ENCODE measurements at places on chromosomes 2 and 18. TPM values are rescaled to one million over a fixed set of nuclear protein-coding genes. Genes with fewer than 3 reads are reported as not detected.

DNA sequence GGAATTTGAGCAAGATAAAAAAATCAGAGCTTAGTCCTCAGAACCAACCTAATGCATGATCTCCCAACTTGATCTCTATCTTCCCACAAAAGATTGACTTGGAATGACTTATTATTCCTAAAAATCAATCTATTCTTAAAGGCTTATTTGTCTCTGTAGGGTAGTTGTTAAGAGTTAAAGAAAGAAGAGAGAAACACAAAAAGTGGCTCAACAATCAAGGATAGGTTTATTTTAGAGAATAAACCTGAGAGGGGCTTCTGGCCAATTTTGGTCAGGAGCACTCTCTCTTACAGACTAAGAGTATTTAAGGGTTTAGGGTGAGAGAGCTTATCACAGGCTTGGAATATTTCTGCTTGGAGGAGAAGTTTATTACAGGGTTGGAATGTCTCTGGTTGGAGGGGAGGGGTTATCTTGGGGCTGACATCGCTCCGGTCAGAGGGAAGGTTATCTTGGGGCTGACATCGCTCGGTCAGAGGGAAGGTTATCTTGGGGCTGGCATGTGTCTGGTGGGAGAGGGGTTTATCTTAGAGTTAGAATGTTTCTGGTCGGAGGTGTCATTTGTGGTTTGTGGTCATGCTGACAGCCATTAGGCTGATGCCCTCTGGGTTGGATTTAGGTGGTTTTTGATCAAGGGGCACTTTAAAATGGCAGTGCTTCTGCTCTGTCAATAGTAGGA, 2.4 kb upstream of the MFF start:
- H3K4me3 ChIP-seq = no peak overlapping the region
- H3K4me1 ChIP-seq = peaks cover 20% of the 10 kb centered on the region
- H3K27ac ChIP-seq = no peak overlapping the region
- no peak for DNase-seq

GRCh38 chr2:55500025-55500424, 19.5 kb upstream of the CFAP36 start:
- DNase-seq = no peak
- no peak overlapping the region for H3K4me3 ChIP-seq
- no peaks in the 10 kb centered on the region for H3K27me3 ChIP-seq

- no peak overlapping the region for H3K4me3 ChIP-seq
- no peaks in the 10 kb centered on the region for H3K27me3 ChIP-seq
- DNase-seq = no peak
- H3K27ac ChIP-seq = no peak overlapping the region
Observed at GRCh38 chr2:197159661-197160211, 150.8 kb downstream of the ANKRD44 start.

- no peaks in the 10 kb centered on the region for H3K27me3 ChIP-seq
- H3K4me1 ChIP-seq = no peaks in the 10 kb centered on the region
- no peak overlapping the region for H3K27ac ChIP-seq
- no peak for DNase-seq
- no peaks in the 10 kb centered on the region for H3K36me3 ChIP-seq
- H3K4me3 ChIP-seq = no peak overlapping the region
Observed at GRCh38 chr2:207463433-207463832, 66.3 kb upstream of the CREB1 start.

DNA sequence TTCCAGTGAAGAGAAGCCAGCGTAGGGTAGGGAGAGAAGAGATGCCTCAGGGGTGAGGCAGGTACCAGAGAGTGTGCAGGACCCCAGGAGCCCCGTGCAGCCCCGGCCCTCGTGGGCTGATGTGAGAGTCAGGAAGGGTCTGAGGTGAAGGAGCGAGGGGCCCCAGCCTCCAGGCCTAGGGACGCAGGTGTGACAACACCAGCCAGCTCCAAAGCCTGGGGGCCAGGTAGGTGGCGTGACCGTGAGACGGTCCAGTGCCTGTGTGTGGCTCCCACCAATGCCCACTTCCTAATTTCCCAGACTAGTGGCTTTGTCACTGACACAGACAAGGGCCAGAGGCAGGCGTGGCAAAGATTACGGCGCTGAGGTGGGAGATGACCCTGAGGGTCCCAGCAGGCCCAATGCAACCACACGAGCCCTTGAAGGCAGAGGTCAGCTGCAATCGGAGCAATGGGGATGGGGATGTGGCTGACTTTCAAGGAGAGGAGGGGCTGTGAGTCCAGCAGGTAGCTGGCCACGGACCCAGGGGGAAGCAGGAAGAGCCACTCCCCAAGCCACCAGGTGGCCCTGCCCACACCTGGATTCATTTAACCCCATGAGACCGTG, 86.0 kb upstream of the SNTG2 start:
- H3K4me1 ChIP-seq = no peaks in the 10 kb centered on the region
- H3K27me3 ChIP-seq = no peaks in the 10 kb centered on the region
- no peak for DNase-seq
- H3K4me3 ChIP-seq = no peak overlapping the region
- no peak overlapping the region for H3K27ac ChIP-seq

DNA sequence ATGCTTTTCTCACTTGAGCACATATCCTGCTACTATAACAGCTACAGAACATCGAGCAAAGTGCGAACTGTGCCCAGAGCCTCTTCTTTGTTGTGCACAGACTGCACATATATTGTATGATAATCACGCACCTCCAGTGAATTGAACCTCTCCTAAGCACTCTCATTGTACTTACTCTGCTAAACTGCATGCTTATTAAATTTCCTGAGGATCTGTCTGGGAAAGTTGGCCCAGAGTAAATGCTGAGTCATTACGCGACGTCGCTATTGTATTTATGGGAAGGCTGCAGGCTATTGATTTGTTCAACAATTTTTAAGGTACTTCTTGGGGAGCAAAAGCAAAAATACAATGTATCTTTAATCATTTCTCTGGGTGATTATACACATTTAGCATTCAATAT, 399.6 kb upstream of the DSEL start:
- H3K36me3 ChIP-seq = no peaks in the 10 kb centered on the region
- no peaks in the 10 kb centered on the region for H3K27me3 ChIP-seq
- no peaks in the 10 kb centered on the region for H3K4me1 ChIP-seq

The HADHA gene
- total RNA-seq = 292 TPM

The SLC16A14 gene
- 4.5 TPM for total RNA-seq

The MRPL44 gene
- 33.4 TPM for total RNA-seq

The CRACDL gene
- total RNA-seq = 2.7 TPM

The LGALSL gene
- 22.5 TPM for total RNA-seq

The RFX8 gene
- total RNA-seq = not detected

The PTPN18 gene
- total RNA-seq = 11.1 TPM

The EGR4 gene
- total RNA-seq = not detected

Measured in heart left ventricle (tissue), 16 donors.